ENCODE measurements at places on chromosomes 5 and 9.

GRCh38 chr5:120624021-120624563 lies 160.0 kb downstream of the PRR16 start:
- no peak for DNase-seq

DNA sequence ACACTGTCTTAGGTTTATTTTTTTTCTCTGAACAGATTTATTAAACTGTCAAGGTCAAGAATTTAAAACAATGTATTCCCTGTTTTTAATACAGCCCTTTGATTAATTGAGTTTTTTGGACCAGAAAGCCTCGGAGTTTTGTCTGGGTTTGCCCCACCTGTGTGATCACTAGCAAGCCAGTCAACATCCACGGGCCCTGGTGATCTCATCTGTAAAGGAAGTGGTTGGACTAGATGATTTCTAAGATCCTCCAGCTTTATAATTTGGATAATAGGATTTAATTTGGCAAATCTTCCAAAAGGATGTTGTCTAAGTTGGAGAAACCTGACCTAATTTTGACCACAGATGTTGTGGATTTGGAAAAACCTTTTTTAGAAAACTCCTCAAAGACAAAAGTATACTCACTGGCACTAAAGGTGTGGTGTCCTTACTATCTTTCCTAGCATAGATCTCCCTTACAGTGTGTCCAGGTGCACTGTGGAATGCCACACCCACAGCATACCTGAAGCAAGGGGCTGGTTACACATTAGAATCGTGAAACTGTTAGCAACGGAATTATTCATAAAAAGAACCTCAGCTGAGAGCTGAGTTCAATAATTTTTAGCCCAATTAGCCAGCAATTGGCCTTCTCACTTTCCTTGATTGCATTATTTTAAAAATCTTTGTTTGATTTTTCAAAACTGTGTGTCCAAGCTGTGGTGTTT lies 195.6 kb upstream of the ELL2 start:
- no peak for DNase-seq

DNA sequence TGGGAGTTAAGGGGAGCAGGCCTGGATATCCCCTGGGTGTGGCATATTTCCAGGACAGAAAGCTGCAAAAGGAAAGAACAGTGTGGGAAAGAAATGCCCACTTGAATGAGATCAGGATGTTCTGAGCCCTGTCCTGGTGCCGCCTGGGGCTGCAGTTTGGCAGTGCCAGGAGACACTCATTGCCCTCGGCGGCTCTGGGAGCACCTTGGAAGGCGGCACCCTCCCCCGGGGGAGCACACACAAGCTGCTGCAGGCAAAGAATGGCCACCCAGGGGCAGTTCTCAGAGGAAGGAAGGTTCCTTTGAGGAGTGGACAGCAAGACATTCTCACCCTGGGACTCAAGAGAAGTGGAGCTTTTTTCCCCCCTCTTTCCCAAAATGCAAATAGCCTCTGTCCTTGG lies 305.3 kb downstream of the NTRK2 start:
- no peak for DNase-seq

DNA sequence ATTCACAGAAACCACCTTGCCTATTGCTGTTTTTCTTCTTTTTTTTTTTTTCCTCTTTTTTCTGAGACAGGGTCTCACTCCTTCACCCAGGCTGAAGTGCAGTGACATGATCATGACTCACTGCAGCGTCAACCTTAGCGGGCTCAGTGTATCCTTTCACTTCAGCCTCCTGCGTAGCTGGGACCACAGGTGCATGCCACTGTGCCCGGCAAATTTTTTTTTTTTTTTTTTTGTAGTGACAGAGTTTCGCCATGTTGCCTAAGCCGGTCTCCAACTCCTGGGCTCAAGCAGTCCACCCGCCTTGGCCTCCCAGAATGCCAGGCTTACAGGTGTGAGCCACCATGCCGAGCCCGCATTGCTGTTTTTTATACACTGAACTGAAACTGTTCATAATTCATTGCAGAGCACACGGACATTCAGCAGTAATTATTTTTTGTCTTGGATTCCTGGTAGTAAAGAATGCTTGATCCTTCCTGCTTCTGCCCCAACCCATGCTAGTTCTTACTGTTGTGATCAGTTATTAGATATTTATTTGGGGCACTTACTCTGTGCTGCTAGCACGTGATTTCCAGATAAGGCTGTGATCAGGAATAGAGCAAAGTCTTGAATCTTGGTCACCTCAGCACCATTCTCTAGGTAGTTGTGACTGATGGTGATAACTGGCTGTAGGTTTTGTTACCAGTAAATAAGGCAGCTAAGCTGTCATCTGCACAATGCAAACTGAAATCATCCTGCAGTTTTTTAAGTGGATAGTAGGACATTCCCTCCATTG lies 14.0 kb downstream of the MAP3K1 start:
- DNase-seq: no peak

DNA sequence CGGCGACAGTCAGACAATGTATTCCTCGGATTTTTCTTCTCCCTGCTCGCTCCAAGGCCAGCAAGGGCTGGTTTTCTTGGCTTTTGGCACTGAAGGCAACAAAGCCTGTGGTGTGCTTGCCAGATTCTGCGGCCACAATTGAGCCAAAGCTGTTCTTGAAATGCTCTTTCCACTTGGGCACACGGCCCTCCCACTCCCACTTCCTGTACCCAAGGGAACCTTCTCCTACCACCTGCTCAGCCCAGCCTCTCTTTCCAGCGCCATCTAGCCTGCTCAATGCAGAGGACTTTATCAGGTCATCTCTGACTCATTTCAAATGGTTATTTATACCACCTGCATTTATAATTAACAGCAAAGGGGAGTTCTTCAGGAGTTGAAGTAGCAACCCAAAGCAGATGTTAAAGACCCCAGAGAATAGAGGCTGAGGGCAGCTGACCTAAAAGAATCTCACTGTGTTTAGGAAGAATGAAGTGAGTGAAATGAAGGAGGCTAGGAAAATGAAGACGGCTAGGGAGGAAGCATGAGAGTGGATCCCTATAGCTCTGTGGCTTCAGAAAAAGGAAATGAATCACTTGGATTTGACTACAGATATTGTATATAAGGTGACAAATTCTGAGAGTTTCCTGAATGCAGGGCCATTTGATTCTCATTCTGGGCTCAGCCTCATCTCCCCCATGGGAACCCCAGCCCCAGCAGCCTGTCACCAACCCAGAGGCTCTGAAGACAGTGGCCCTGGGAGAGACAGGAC lies 439.0 kb downstream of the ENC1 start:
- no peak for DNase-seq

DNA sequence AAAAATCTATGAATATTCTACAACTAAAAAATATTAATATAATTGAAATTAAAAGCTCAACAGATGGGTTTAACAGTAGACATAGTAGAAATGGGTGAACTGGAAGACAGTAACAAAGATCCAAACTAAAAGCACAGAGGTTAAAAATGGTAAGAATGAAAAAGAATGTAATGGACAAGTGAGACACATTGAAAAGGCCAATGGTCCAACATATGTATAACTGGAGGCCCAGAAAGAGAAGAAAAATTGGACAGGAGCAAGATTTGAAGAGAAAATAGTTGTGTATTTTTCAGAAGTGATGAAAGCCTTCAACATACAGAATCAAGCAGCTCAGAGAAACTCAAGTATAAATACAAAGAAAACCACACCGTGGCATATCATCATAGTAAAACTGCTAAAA lies 58.6 kb downstream of the PCDHGC5 start:
- no peak for DNase-seq

GRCh38 chr9:104854613-104855012 lies 73.3 kb downstream of the ABCA1 start:
- no peak for DNase-seq

DNA sequence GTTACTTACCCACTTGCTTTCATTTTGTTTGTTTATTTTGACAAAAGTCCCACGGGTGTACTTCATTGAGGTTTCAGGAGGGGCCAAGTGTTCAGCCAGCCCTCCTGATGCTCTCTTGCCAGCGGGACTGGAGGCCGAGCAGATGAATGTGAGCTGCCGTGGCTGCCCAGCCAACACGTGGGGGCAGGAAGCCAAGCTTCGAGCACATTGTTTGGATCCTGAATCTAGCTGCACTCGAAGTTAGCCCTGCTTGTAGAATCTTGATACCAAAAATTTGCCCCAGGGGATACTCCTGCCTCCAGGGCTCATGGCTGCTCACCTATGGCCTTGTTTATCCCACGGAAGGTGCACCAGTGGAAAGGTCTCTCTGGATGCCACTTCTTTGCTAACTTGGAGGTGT lies 49.3 kb downstream of the RASGEF1C start:
- DNase-seq: no peak

DNA sequence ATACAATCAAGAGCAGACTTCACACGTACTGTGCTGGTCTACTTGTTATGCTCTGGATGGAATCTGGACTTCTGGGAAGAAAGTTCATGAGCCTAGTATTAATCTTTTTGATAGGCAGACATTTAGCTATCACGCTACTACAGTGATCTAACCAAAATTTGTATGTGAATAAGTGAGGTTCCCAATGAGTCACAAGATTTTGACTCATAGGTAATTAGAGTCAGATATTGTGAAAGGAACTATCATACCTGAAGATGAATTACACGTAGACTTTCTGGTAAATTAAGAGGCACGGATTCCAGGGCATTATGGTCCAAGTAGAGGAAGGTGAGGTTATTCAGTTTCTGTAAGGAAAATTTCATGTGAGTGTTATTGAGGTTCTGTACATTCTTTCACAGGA lies 18.4 kb downstream of the OGN start:
- DNase-seq: no peak

- DNase-seq: no peak
These were observed 190.5 kb downstream of the TTLL11 start for GRCh38 chr9:121902461-121903135.

GRCh38 chr5:33241802-33242201 lies 199.0 kb upstream of the TARS1 start:
- no peak for DNase-seq

GRCh38 chr5:44665101-44665701 lies 143.5 kb upstream of the MRPS30 start:
- DNase-seq: no peak

DNA sequence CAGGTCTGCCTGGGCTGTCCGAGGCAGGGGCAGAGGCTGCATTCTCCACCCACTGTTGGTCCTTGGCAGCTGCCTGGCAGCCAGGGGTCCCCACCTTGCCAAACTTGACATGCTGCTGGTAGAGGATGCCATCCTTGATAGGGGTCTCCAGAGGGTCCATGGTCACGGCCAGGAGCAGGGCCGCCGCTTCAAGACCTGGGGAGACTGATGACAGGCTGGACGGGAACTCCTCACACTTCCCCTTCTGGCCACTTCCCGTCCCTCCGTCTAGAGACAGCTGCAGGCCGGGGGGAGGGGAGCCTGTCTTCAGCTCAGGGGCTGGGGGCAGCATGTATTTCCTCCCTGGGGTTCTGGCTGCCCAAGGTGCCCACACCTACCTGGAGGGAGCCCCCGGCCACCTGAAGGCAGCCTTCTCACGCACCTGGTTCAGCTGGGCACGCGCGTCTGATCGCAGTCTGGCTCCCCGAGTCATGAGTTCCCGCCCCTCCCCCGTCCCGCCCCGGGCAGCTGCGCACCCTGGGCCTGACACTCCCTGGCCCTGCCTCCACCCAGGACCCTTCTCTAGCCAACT lies at the start of gene DOK3:
Gene DOK3 (minus strand): TSS at position 446 of the 571 bp plus-strand sequence. CDS start 286 bp downstream, at position 160.
- no peak for DNase-seq

DNA sequence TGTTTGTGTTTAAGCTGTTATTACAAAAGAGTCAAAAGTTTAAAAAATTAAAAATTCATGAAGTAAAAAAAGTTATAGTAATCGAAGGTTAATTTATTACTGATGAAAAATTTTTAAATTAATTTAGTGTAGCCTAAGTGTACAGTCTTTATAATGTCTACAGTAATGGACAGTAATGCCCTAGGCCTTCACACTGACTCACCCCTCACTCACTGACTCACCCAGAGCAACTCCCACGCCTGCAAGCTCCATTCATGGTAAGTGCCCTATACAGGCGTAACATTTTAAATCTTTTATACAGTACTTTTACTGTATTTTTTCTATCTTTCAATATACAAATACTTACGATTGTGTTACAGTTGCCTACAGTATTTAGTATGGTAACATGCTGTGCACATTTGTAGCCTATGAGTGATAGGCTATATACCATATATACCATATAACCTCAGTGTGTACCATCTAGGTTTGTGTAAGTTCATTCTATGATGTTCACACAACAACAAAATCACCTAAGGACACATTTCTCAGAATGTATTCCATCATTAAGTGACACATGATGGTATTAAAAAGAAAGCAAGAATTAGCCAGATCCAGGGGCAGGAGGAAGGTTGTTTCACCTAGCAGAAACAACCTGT lies 40.1 kb downstream of the DCAF10 start:
- DNase-seq: no peak

DNA sequence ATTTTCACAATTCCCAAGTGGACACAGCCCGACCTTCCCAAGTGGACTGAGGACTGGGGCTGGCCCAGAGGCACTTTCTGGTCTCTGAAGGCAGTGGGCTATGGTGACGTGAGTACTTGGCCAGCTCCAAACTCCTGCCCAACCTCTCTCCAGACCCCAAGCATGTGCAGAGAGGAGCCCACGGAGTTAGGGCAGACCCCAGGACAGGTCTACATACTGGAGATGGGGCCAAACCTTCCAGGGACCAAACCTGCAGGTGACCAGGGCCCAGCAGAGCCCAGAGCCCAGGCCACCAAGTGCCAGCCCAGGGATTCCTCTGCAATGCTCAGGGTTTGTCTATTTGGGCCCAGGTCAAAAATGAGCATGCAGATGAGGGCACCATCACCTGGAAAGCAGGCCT lies 15.3 kb downstream of the BRD3 start:
- DNase-seq: no peak

- no peak for DNase-seq
These were observed 212.4 kb upstream of the DMRT1 start for GRCh38 chr9:629146-629545.

DNA sequence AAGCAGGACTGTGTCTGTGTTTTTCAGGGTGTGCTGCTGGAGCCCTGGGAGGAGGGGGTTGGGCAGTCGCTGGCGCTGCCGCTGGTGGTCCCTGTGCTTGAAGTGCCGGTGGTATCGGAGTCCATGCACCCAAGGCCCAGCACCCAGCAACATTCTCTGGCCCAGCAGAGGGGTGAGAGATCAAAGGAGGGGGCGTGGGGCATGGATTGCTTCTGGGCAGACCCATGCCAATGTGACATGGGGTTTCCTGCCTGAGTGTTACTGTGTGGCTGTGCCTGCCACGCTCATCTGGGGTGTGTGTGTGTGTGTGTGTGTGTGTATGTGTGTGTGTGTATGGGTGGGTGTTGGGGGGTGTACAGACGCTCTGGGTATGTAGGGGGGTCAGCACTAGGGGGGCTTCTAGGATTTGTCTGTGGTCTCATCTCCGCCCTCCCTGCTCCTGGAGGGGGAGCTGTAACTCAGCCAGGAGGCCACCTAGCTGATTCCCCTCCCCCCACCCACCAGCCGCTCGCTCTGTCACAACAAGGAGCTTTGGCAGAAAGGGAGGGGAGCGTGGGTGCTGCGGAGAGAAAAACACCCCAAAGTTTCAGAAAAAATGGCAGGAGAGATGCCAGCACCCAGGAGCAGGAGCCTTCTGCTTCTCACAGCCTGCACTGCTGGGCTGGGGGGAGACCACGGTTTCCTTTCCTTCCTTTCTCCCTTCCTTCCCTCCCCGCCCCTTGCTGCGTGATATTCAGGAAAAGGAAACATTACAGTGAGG lies 35.9 kb upstream of the HSPA9 start:
- no peak for DNase-seq

- no peak for DNase-seq
These were observed 2.3 kb downstream of the ADRB2 start for GRCh38 chr5:148828511-148829247.

GRCh38 chr9:133205996-133206931 lies 2.8 kb downstream of the OBP2B start:
- no peak for DNase-seq

Data from vagina (tissue), 2 donors.